Daoy (cell line): ENCODE measurements at places on chromosomes 5 and 9. TPM values are rescaled to one million over a fixed set of nuclear protein-coding genes. Genes with fewer than 3 reads are reported as not detected.

GRCh38 chr5:132059043-132059695 lies 1.3 kb upstream of the IL3 start:
- DNase-seq, result peak; percentile 1

GRCh38 chr5:54404568-54404967 lies 50.9 kb upstream of the HSPB3 start:
- no peak for DNase-seq

FOXD4L3 gene
- total RNA-seq, result not detected in 2 replicates

LTC4S gene
- not detected in 2 replicates for total RNA-seq

ASPN gene
- total RNA-seq, result not detected in 2 replicates

LCN6 gene
- total RNA-seq, result not detected in 2 replicates

GRCh38 chr9:113798062-113799030 lies 77.8 kb upstream of the ZNF618 start:
- no peak for DNase-seq

DNA sequence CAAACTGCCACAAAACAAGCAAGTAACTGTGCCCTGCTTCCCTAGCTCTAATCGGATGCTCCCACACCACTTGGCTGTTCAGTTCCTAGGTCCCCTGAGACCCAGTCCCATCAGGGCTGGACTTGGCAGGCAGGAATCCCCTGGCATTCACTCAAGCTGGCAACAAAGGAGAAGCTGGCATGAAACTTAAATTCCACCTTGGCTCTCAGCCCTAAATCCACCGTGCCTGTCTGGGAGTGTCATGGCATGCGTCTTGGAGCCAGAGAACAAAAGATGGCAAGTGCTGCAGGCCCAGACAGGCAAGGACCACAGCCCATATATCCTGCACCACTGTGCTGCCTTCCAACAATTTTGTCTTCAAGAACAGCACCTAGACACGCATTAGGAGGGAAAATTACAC lies 38.2 kb downstream of the ETF1 start:
- DNase-seq, result no peak

DNA sequence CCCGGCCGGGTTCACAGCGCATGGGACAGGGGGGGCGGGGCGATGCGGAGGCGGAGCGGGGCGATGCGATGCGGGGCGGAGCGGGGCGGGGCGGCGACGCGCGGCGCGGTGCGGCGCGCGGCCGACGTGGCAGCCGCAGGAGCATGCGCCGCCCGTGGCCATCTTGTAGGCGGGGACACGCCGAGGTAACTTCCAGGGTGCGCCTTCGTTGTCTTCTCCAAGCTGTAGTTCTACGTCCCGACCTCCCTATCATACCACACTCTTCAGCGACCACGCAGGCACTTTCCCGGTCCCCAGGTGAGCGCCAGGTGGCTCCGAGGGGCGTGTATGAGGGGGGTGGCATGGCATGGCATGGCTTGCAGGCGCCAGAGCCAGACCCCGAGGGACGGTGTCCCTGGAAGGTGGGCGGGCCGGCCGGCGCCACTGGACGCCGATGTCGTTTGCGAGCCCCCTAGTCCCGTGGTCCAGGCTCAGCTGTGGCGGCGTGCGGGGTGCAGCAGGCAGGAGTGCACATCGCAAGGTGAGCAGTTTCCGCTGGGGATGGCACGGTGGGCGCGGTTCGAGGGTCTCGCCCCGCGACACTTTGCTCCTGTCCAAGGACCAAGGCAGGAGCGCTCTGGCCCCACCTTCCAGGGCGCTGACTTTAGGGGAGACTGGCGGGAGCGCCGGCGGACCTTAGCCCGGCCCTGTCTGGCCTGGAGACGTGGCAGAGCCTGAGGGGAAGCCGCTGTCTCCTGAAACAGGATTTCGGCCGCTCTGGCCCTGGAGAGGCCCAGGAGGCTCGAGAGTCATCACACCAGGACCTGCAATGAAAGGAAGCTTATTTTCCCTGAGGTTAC lies at the start of gene PRRC1:
TSS of gene PRRC1 (plus strand) at position 161 of the 839 bp plus-strand sequence. CDS start 5,840 bp downstream, outside the sequence.
- DNase-seq, result peak; percentile 91

DNA sequence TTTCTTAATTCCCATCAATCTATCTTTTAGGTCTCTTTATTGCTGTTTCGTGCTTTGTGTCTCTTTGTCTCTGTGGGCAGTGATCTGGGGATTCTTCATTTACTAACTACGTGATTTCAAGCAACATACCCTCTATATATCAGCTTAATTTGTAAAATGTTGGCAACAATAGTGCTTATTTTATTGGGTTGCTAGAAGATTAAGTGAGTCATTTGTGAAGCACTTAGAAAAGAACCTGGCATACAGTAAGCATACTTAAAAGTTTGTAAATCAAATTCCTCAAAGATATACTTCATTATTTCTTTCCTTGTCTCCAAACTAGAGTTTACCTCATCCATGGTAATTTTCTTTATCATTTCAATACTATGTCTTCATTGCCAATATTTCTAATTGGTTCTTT lies 669.7 kb downstream of the MAT2B start:
- DNase-seq, result no peak

DNA sequence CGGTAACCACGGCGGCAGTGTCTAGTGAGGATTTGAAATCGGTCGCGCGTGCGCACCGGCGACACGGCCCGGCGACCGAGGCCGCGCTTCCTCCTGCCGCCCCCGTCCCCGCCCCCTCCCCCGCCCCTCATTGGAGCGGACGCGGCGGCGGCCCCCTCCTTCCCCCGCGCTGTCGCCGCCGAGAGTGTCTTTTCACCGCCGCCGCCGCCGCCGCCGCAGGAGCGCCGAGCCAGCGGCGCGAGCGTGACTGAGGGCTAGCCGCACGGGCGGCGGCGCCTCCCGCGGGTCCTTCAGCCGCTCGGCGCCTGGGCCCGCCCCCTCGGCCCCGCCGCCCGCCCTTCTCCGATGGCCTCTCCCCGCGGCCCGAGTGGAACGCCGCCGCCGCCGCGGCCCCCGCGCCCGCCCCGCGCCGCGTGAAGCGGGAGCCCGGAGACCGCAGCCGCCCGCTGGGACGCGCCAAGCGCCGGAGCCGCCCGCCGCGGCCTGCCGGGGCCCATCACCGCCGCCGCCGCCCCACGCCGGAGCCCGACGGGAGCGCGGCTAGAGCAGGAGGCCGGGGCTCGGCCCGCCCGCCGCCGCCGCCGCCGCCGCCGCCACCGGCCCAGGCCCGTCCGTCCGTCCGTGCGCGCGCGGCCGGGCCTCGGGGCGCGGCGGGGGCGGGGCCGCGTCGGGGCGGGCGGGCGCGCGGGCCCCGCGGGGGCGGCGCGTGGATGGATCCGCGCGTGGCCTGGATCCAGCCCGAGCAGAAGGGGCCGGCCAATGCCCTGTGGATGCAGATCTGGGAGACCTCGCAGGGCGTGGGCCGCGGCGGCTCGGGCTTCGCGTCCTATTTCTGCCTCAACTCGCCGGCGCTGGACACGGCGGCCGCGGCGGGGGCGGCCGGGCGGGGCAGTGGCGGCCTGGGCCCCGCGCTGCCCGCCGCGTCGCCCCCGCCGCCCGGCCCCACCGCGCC lies at the start of gene TENT4A:
TSS of gene TENT4A (plus strand) at position 159 of the 952 bp plus-strand sequence. CDS start at position 711, 552 bp downstream.
- no peak for DNase-seq

- no peak for DNase-seq
Measured at GRCh38 chr5:63081402-63081801, 502.8 kb downstream of the LRRC70 start.

DNA sequence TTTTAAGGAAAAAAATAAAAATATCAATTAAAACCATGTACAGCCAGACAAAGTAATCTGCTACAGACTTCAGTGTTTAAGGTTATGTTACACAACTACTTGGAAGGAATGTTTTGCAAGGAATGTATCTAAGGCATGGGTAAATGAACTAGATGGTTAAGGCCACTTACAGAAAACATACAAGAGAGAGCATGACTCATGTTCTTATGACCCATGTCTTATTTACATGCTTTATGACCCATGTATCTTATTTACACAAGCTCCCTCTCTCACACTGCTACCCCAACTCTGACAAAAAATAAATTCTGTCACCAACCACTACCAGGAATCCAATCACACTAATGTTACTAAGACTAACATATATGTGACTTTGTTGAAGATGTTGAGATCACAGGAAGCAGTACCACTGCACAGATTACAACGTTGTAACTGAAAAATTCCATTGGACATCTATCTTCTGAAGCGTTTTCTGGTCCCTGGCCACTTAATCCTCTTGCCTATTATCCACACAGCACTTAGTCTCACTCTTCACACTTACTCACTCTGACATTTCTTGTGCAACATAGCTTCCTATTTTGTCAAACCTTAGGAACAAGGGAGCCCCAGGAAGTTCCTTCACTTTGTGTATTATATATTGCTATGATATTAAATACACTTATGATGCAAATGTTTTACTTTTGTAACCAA lies 1630.1 kb upstream of the C9orf72 start:
- DNase-seq, result no peak

ADAMTSL1 gene
- 12.7 and 16.6 TPM in 2 replicates for total RNA-seq

IFNA1 gene
- not detected in 2 replicates for total RNA-seq

DNA sequence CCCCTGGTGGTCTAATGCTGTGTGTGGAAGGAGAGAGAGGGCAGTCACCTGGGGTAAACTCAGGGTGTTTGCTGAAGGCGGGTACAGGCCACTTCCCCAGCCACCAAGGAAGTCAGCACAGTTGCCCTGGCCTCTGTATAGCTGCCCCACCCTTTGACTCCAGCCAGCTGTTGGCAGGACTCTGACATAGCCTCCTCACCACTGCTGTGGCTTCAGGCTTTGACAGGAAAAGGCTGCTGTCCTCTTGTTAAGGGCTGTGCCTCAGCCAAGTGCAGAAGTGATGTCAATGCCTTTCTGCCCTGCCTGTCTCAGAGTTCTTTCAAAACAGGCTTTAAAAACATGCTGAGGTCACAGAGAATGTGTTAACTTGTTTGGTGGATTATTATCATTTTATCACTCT lies 487.2 kb upstream of the KLF4 start:
- no peak for DNase-seq

GRCh38 chr9:14081745-14082144 lies 232.2 kb downstream of the NFIB start:
- no peak for DNase-seq

DNA sequence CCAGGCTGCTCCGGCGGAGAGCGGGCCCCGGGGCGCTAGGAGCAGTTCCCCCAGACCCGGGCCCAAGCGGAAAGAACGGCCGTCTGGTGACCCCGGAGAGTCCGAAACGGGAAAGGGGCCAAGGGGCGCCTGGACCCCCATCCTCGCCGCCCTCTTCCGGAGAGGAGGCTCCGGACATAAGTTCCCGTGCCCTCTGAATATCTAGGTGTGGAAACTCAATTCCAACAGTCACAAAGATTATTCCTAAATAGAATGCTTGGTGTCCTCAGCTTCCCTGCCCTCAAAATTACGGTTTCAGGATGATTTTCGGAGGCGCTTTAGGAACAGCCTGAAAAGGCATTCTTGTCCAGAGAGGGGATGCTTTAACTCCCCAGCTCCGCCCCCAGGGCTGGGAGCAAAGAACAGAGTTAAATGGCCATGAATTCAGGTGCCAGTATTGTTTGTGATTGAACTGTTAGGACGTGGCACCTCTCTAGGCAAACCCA lies 681 bp upstream of the LHFPL2 start:
- peak; percentile 33 for DNase-seq

DNA sequence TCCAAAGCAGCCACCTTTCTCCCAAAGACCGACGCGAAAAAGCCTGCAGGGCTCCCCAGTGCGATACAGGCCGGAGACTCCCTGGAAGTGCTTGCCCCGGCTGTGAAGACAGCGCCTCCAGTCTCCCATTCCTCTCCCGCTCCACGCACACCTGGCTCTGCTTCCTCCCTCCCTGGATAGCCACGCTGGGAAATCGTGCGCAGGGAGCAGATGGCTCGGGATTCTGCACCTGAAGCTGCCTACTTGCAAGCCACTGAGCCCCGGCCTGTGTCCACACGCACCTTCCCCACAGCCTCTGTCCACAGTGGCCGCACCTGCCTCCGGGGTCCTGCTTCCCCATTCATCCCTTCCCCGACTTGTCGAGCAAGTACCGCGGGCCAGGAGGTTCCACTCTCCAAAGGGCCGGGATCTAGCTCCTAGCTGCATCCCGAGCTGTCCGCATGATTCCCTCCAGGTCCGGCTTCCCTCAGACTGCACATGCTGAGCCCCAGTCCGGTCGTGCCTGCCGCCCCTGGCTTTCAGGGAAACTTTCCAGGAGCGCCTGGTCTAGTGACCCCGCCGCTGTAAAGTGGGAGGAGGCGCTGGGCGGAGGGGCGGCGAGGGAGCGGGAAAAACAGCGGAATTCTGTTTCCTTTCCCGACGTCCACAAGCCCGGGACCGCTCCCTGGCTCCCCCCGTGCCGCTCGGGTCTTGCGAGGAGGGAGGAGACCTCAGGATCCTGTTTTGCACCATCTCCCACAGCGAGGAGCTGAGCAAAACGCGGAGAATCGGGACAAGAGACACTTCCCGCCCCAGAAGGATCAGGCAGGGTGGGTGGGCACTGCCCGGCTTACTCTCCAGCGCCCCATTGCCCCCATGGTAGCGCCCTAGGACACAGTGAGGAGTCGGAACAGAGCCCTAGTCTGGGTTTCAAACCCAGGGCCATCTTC lies 2.0 kb downstream of the SEMA6A start:
- peak; percentile 38 for DNase-seq

TEK gene
- 9.3 and 11.3 TPM in 2 replicates for total RNA-seq

GRCh38 chr5:94470802-94471201 lies 147.6 kb downstream of the KIAA0825 start:
- no peak for DNase-seq
